Pancreas (tissue), 10 donors: ENCODE measurements at places on chromosomes 11 and 22. TPM values are rescaled to one million over a fixed set of nuclear protein-coding genes. Genes with fewer than 3 reads are reported as not detected.

- DNase-seq, result no peak
Observed at GRCh38 chr11:97224396-97224795, 834.6 kb downstream of the JRKL start.

Gene CCDC157
- total RNA-seq, result 1.6 TPM

DNA sequence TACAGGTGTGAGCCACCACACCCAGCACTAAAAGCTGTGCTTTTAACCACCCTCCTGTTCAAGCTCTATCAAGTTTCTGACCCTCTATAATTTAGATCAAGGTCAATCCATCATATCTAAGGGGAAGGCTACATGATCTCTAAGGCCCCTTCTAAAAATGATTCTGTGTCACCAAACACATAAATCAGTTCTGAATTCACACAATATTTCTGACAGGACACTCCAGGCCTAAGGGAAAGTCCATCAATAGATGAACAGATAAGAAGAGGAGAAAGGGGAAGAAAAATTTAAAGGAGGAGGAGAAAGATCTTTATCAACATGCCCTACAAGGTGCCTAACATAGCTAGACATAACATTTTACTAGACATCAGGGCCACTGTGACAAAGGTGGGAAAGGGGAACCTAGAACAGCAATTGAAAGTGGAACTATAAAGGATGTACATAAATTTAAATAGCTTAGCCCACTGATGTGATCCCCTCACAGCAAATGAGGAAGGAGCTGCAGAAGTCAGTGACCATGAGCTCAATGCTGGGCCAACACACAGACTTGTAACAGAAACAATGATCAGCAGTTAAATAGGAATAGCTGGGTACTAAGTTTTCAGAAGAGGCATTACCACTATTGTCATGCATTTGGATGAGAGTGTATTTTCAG is 4.7 kb downstream of the PRCP start:
- DNase-seq, result no peak

Gene GNG3
- not detected for total RNA-seq
